ENCODE measurements at places on chromosomes 6 and 20. TPM values are rescaled to one million over a fixed set of nuclear protein-coding genes. Genes with fewer than 3 reads are reported as not detected.

The GMNN gene
- 59.2 TPM for polyA plus RNA-seq

The PTPRK gene
- 11.1 TPM for polyA plus RNA-seq

The HMGN4 gene
- 55.0 TPM for polyA plus RNA-seq

The HSPA12B gene
- 1.1 TPM for polyA plus RNA-seq

The GLP1R gene
- polyA plus RNA-seq: not detected

The CALHM5 gene
- polyA plus RNA-seq: 0.12 TPM

The NUP43 gene
- 21.3 TPM for polyA plus RNA-seq

The PTCHD4 gene
- polyA plus RNA-seq: 0.15 TPM

Measured in A549 (cell line).